ENCODE measurements at places on chromosomes 3 and 15.

- no peak for DNase-seq
These were observed 32.6 kb upstream of the NOX5 start for GRCh38 chr15:68981941-68982340.

- no peak for DNase-seq
These were observed 298.3 kb upstream of the GPR149 start for GRCh38 chr3:154728285-154728684.

GRCh38 chr3:166499636-166500035 is 662.4 kb upstream of the BCHE start:
- no peak for DNase-seq

GRCh38 chr3:190580417-190580816 is 66.5 kb downstream of the IL1RAP start:
- no peak for DNase-seq

GRCh38 chr3:42493126-42493797 is 9.2 kb upstream of the VIPR1 start:
- no peak for DNase-seq

DNA sequence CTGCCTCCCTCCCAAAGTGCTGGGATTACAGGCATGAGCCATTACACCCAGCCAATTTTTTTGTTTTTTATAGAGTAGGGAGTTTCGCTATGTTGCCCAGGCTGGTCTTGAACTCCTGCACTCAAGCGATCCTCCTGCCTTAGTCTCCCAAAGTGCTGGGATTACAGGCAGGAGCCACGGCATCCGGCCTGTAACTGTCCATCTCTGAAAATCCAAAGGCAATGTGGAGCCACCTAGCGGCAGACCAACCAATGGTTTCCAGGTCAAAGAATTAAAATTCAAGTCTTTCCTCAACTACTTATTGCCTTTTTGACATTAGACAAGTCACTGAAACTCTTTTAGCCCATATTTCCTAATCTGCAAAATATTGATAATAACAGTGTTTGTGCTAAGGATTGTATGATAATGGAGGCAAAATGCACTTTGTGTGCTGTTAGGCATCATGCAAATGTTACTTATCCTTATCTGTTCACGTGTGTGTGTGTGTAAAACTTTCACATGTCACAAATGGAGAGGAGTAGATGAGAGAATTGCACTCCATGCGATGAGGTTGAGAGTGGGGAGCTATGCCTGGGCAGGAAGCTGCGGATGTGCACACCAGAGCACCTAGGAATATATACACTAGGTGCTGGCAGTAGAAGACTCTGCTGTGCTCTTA is 48.7 kb downstream of the COL8A1 start:
- no peak for DNase-seq

- DNase-seq: no peak
These were observed 168.7 kb downstream of the PTPRG start for GRCh38 chr3:61730056-61730455.

- no peak for DNase-seq
These were observed at the start of gene TRPM1 for GRCh38 chr15:31101262-31102038. TSS of gene TRPM1 (minus strand) at chr15:31101725. CDS start at chr15:31081355, 20,370 bp downstream.

- DNase-seq: no peak
These were observed 32.2 kb upstream of the ACP3 start for GRCh38 chr3:132284781-132285619.

- no peak for DNase-seq
These were observed 217.0 kb upstream of the ICE2 start for GRCh38 chr15:60695713-60696522.

DNA sequence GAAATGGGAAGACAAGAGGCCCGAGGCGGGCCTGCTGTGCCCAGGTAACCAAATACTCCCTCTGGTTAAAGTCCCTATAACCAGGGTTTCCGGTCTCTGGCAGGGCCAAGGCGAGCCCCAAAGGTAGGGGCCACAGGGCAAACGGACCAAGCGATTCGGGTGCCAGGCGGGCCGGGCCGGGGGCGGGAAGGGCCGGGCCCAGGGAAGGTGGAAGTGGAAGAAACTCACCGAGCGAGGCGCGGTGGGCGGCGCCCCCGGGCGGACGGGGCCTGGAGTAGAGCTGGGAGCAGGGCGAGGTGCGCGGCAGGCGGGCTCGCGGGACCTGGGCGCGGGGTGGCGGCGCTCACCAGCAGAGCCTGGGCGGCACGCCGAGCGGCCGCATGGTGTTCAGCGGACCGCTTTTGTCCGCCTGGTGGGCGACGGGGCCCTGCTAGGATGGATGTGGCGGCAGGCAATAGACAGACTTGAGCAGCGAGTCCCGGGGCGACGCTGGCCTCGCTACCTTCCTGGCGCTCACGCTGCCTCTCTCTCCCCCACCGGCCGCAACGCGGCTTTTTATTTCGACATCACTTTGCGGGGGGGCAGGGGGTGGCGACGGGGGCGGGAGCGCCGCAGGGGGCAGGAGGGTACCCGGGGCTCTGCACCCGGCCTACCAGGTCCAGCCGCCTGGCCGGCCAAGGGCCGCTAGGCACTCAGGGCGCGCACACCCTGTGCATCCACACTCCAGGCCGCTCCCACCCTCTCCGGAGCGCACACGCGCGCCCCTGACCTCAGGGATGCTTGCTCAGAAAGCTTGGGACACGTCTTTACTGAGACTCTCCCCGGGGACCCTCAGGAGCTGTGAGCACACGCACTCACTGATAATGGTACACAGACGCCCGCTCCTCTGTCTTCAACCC is at the start of gene GATA2:
Gene GATA2 (minus strand): TSS at position 531 of the 899 bp plus-strand sequence. CDS start 6,170 bp downstream, outside the sequence.
- DNase-seq: no peak

DNA sequence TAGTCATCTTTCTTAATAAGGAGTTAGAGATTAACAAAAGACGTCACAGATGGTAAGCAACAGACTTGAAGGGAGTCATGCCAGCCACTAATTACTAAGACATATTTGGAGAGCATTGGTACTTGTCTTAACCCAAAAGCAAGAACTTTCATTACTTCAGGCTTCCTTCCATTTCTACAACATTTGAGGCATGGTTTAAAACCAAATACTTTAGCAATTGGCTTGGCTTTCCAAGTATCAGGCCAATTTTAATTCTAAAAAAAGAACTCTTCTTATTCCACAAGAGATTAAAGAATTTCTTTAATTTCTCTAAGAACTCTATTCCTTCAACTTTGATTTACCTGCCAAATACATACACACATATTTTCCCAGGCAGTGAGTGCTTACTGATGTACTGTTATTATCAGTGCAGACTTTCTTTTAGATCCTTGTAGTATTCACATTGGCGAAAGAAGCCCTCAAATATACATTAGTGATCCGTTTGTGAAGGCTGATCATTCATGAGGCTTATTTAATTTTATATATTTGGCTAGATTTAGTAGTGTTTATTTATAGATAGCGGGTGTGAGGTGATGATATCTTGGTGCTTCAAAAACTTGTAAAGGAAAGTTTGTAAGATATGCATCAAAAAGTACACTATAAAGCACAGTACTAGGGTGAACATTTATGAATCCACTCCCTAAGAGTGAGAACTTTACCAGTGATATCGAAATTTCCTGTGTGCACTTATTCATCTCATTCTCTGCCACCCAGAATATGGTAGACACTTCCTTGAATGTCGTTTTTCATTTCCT is 229.2 kb downstream of the MFSD1 start:
- DNase-seq: no peak

DNA sequence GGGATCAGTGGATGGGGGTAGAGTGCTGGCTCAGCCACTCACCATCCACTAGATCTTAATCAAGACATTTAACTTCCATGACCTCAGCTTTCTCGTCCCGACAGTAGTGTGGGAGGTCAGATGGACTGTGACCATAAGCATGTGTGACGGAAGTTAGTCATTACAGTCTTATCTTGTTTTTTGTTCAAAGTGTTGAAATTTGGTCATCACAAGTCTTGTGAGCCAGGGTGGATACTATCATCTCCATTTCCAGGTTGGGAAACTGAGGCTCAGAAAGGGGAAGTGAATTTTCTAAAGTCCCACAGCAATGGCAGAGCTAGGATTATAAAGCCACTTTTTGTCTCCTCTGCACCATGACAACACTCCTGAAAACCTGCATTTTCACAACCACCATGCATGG is 32.0 kb upstream of the ITGA11 start:
- no peak for DNase-seq

GRCh38 chr3:152909180-152909883 is 74.4 kb downstream of the P2RY1 start:
- DNase-seq: no peak

GRCh38 chr3:106588739-106589138 is 719.9 kb upstream of the CBLB start:
- no peak for DNase-seq

- no peak for DNase-seq
These were observed 23.2 kb downstream of the ALS2CL start for GRCh38 chr3:46670000-46670890.

GRCh38 chr15:58390118-58390517 is 41.7 kb upstream of the LIPC start:
- DNase-seq: no peak

DNA sequence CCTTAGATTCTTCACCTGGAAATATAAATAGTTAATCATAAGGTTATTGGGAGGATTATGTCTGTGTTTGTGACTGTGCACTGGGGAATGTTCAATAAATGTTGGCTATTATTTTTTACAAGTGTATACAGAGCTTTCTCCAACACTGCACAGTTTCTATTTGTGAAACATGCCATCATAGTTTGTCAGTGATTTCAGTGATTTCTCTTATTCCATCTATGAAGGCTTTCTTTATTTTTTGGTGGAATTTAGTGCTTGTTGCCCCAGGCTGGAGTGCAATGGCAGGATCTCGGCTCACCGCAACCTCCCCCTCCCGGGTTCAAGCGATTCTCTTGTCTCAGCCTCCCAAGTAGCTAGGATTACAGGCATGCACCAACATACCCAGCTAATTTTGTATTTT is 545.0 kb upstream of the GRM7 start:
- no peak for DNase-seq

DNA sequence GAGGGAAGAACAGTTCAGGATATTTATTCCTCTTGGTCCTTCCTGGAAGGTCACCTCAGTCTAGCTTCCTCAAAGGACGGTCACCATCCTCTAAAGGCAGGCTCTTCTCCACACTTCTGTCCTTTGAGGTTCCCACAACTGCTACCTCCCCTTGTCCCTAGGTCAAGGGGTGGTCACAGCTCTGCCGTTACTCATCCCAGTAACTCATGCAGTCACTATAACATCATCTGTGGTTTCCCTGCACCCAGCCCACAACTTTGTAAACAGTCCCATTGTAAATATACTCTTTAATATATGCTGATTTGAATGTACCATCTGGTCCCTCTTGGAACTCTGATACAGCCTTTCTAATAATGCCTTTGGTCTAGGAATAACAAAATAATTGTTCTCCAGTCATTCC is 887.4 kb downstream of the FHIT start:
- DNase-seq: no peak

GRCh38 chr3:103554451-103554850 is 1119.6 kb downstream of the ZPLD1 start:
- DNase-seq: no peak

DNA sequence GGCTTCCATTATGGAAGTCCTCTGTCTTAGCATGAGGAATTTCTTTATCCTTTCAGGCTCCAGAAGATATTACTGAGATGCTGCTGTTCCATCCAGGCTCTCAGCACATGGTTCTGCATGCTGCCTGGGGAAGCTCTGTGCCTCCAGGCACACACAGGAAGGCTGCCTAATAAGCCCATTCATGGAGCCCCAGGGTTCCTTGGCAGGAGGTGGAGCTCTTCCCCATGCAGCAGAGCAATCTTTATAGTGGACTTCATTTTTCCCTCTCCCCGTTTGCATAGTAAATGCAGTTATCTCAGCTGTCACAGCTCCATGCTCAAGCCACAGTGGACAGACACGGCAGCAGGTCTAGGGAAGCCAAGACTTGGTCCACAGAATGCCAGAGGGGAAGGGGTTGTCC is 57.6 kb downstream of the BOC start:
- no peak for DNase-seq

DNA sequence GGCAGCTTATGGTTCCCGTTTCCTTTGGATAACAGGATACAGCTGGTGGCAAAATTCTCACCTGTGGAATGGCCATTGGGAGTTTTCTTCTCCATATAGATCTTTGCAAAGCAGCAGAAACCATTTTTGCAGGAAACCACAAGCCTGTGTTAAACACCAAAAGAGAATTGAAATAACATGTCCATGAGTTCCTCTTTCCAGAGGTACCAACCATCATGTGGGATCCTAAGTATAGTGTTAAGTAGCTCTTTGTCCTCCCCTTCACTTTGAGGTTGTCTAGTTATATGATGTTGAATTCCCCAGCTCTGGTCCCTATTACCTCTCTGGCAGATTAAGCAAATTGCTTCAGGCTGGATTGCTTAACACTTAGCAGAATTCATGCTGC is 94.9 kb downstream of the AKAP13 start:
- no peak for DNase-seq

GRCh38 chr15:27043770-27044169 is 72.8 kb downstream of the GABRG3 start:
- DNase-seq: no peak

GRCh38 chr3:172173316-172174254 is 134.2 kb downstream of the FNDC3B start:
- no peak for DNase-seq

DNA sequence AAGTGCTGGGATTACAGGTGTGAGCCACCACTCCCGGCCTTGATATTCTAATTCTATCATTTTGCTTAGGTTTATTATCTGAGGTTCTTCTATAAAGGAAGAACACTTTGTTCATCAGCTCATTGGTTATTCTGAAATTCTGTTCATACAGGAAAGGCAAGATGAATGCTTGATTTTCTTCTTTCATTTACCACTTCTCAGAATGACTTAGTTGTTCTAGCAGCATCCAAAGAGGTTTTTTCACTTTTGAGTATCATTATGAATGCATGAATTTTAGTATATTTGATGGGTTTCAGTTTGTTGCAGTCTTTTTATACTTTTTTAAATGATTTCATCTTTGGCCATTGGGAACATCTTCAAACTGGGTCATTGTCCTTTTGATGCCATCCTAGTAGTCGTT is 51.8 kb downstream of the RNF111 start:
- no peak for DNase-seq

GRCh38 chr3:152893647-152894046 is 58.7 kb downstream of the P2RY1 start:
- DNase-seq: no peak

DNA sequence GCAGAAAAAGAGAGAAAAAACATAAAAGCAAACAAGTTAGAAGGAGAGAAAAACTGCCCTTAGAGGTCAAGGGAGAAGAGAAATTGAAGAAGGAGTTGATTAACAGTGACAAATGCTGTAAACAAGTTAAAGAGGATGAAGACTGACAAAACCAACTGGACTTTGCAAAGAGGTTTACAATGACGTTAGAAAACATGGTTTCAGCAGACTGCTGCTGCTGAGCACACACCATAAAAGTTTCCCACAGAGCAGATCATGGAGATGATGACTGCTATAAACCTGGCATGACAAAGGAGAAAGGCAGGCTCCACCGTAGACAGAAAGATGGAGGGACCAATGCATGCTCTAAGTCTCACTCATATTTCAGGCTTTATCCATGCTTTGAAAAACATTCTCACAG is 78.7 kb downstream of the POLQ start:
- no peak for DNase-seq

- DNase-seq: no peak
These were observed 1.7 kb downstream of the IP6K2 start for GRCh38 chr3:48715174-48715800.

- DNase-seq: no peak
These were observed 19.0 kb downstream of the NSUN3 start for GRCh38 chr3:94081884-94082283.

- DNase-seq: no peak
These were observed 49.6 kb downstream of the ISL2 start for GRCh38 chr15:76386178-76386577.
